ENCODE measurements at places on chromosomes 1 and 21.

- DNase-seq: no peak
These were observed 130.3 kb downstream of the CASZ1 start for GRCh38 chr1:10665930-10666850.

- DNase-seq: no peak
These were observed 69.7 kb upstream of the ERG start for GRCh38 chr21:38567970-38568360.

- no peak for DNase-seq
These were observed 30.0 kb downstream of the PRRC2C start for GRCh38 chr1:171515299-171515698.

GRCh38 chr1:5659606-5660005, 332.6 kb downstream of the NPHP4 start:
- DNase-seq: no peak

- no peak for DNase-seq
These were observed 21.5 kb upstream of the COL11A1 start for GRCh38 chr1:103129796-103130195.
